ENCODE measurements at places on chromosomes 3 and 15. TPM values are rescaled to one million over a fixed set of nuclear protein-coding genes. Genes with fewer than 3 reads are reported as not detected.

Gene NKTR
- 106 TPM for total RNA-seq

Gene MST1R
- total RNA-seq, result 2.1 TPM

Gene ITGB5
- total RNA-seq, result 0.34 TPM

Gene HYAL1
- total RNA-seq, result 0.07 TPM

Gene GRK7
- total RNA-seq, result not detected

Gene RPL35A
- 1,079 TPM for total RNA-seq

Gene TRH
- not detected for total RNA-seq

Gene LRIG1
- total RNA-seq, result 34.2 TPM

Gene MME
- not detected for total RNA-seq

Gene RCN2
- total RNA-seq, result 27.3 TPM

Gene PEX5L
- total RNA-seq, result 0.57 TPM

Gene CLDN16
- total RNA-seq, result not detected

Gene TIPARP
- 58.4 TPM for total RNA-seq

Gene CHL1
- not detected for total RNA-seq

Gene PLOD2
- 0.32 TPM for total RNA-seq

Gene KPNA4
- 52.9 TPM for total RNA-seq

Gene POPDC2
- total RNA-seq, result 2.6 TPM

Gene CEP19
- 7.6 TPM for total RNA-seq

Gene SI
- not detected for total RNA-seq

Gene MCF2L2
- total RNA-seq, result 4.3 TPM

Gene PLXNB1
- total RNA-seq, result 1.9 TPM

Gene GOLGA8J
- total RNA-seq, result not detected

Gene FAN1
- total RNA-seq, result 20.7 TPM

Gene DUOXA2
- not detected for total RNA-seq

Gene SLC12A8
- total RNA-seq, result 0.18 TPM

Gene PRSS50
- total RNA-seq, result not detected

Gene MAP6D1
- total RNA-seq, result 1.4 TPM

Gene PLSCR5
- not detected for total RNA-seq

Gene RLBP1
- not detected for total RNA-seq

Gene EPHB3
- 0.14 TPM for total RNA-seq

Gene LXN
- total RNA-seq, result 13.5 TPM

Gene ZNF654
- total RNA-seq, result 23.3 TPM

Gene ERC2
- 0.11 TPM for total RNA-seq

Gene PCYT1A
- total RNA-seq, result 77.1 TPM

Gene IGDCC3
- not detected for total RNA-seq

Gene PCOLCE2
- total RNA-seq, result not detected
